ENCODE measurements at places on chromosomes 12 and 14.

DNA sequence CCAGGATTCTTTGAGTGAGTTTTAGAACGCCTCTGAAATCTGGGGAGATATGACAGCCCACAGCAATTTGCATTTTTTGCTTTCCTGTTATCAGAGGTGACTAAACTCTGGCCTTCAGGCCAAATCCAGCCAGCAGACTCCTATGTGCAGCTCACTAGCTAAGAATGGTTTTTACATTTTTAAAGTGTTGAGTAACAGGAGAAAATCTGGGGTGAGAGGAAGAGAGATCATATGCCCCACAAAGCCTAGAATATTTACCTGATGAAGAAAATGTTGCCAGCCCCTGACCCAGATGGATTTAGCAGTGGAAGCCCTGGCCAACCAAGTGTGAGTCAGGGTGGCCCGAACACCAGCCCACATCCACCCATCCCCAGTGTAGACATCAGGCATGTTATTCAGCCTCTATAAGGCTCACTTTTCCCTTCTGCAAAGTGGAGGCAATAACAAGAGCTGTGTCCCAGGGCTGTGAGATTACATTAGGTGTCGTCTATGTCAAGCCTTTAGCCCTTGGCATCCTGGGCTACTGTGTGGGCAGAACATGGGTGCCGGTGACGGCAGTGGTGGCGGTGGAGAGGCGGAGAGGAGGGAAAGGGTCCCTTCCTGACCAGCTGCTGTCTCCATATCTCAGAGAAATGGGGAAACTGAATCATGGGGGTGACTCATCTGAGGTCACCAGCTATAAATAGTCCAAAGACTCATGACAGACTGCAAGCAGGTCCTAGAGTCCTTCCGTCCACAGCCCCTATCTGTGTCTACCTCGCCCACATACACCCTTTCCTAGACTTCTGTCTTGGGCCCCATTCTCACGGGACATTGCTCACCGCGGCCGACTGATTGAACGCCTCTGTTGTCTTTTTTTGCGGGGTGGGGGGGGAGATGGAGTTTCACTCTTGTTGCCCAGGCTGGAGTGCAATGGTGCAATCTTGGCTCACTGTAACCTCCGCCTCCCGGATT lies 32.6 kb upstream of the CD9 start:
- DNase-seq: peak; percentile 100

DNA sequence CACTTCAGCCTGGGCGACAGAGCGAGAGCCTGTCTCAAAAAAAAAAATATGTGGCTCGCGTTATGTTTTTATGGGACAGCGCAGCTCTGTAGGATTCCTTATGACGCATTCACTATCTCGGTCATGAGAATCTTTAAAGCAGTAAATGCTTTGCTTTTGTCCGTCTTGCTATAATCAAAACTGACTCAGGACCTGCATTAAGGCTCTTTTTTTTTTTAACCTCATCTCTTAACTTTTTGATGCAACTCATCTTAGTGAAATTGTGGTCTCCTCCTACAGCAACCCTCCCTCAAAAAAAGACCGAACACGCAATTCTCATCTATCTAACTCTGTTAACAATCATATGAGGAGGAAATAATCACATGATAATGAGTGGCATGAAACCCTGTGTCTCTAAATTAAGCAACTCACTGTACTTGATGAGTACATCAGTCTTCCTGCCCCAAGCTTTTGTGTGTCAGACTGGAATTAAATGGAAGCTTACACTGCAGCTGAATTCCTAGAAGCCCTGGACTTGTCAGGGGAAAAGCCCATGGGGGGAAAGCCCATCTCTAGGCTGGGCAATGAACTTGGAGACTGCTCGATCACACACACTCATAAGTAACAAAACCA lies 4.3 kb downstream of the P2RX4 start:
- DNase-seq: peak; percentile 48

DNA sequence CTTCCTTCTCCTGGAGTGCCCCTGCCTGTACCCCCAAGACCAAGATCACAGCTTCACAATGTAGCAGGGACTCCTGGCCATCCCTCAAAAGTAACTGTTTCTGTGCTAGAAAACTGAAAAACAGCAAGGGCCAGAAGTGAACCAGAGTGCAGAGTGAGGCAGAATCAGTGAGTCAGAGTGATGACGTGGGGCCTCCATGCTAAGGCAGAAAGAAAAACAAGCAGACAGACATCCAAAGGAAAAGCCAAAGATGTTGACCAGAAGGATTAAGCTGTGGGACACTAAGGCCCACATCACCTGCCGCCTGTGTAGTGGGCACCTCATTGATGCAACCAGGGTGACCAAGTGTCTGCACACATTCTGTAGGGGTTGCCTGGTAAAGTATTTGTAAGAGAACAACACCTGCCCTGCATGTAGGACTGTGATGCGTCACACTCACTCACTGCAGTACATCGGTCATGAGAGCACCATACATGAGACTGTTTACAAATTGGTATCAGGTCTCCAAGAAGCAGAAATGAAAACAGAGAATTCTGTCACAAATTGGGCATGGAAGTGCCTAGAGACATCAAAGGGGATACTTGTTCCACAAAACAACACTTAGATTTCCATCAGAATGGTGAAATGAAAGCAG lies 51.2 kb downstream of the ARMH4 start:
- no peak for DNase-seq

DNA sequence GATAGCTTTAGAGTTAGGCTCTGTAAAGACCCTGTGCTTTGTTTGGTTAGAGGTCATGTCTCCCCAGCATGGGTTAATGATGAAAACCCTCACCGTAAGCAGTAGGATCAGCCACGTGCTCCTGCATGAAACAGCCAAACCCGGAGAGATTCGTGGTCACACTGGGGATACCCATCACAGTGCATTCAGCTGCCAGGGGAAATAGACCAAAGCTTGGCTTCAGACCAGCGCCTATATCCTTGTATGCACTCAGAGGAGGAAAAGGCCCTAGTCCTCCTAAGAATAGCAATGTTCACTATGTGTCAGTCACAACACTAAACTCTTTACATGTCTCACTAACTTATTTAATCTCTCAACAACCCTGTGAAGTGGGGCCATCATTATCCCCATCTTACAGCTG lies 16.3 kb downstream of the SPX start:
- DNase-seq: no peak

DNA sequence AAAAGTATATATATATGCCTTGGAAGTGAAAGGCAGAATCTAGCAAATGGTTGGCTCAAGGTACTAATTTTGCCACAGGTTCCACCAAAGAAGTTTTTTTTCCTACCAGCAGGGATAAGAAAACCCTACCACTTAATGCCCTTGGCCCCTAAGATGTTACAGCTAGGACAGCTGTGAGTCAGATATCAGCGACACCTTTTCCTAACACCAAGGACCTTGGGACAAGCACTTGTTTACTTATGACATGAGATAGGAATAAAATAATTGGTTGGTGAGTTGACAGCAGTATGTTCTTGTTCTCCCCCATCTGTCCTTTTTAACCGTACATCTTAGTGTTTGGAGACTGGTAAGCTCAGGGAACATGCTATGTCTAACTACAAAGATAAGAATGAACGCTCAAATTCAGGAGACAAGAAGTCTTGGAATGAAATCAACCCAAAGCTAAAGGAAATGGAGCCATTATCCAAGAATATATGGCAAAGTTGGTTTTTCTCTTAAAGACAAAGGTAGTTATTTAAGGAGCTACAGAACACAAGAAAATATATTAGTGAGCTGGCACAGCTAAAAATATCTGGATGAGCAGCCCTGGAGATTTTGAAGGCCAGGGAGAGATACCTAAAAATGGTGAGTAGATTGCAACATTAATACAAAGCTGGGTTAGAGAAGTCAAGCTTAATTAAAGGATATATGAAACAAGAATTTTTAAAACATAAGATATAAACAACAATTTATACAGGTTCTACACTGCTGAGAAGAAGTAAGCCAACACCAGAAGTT lies 126.8 kb downstream of the TMTC1 start:
- no peak for DNase-seq

GRCh38 chr14:95516554-95517181 lies at the start of gene SYNE3:
Gene SYNE3 (minus strand): TSS chr14:95516650. CDS start chr14:95475821, 40,829 bp downstream.
- DNase-seq: no peak

GRCh38 chr12:55777856-55778255 lies 34.9 kb downstream of the GDF11 start:
- DNase-seq: no peak

DNA sequence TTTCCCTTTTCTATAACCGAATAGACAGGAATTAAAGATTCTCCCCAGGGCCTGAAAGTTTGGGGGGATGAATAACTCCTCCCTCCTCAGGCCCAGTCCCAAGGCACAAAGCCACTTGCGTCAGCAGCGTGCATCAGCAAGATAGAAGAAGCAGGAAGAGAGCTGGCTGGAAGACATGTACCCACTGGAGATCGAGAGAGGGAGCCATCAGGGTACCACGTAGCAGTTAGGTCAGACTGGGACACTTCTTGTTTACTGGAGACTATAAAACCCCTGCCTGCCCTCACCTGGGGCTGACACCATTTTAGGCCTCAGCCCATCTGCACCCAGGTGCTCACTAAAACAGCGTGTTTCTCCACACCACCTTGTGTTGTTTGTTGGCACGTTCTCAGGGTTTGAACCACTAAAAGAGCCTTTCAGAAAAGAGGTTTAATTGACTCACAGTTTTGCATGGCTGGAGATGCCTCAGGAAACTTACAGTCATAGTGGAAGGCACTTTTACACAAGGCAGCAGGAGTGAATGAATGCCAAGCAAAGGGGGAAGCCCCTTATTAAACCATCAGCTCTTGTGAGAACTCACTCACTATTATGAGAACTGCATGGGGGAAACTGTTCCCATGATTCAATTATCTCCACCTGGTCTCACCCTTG lies 93.2 kb downstream of the TMTC3 start:
- DNase-seq: no peak

DNA sequence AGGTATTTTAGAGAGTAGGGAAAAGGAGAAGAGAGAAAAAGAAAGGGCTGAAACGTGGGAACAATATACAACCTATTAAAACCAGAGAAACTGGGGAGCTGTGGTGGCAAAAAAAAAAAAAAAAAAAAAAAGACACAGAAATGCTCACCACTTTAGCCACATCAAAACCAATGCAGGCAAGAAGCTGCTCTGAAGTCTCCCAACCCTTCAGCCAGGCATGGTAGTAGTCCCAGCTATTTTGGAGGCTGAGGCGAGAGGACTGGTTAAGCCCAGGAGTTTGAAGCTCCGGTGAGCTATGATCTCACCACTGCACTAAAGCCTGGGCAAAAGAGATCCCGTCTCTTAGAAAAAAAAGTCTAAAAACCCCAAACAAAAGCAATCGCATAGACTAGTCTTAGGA lies 33.2 kb downstream of the DENND5B start:
- no peak for DNase-seq
